ENCODE measurements at places on chromosomes 7 and 10.

DNA sequence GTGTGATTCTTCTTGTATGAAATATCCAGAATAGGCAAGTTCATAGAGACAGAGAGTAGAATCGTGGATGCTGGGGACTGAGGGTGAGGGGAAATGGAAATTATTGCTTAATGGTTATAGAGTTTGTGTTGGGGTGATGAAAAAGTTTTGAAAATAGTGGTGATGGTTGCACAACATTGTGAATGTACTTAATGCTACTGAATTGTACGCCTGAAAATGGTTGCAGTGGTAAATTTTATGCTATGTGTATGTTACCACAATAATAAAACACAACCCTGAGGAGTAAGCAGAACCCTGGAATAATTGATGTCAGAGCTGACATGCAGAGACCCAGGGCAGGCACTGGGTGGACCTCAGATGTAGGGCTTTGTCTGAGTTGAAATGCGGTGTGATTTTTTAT, 57.6 kb downstream of the TACR2 start:
- no peak for DNase-seq

- peak; percentile 76 for DNase-seq
Measured at GRCh38 chr10:55628260-55628701, 732.8 kb downstream of the ZWINT start.

- DNase-seq, result no peak
Measured at GRCh38 chr7:25303281-25304181, 75.2 kb upstream of the NPVF start.

GRCh38 chr10:110790913-110791506, 80.7 kb upstream of the PDCD4 start:
- DNase-seq, result no peak

DNA sequence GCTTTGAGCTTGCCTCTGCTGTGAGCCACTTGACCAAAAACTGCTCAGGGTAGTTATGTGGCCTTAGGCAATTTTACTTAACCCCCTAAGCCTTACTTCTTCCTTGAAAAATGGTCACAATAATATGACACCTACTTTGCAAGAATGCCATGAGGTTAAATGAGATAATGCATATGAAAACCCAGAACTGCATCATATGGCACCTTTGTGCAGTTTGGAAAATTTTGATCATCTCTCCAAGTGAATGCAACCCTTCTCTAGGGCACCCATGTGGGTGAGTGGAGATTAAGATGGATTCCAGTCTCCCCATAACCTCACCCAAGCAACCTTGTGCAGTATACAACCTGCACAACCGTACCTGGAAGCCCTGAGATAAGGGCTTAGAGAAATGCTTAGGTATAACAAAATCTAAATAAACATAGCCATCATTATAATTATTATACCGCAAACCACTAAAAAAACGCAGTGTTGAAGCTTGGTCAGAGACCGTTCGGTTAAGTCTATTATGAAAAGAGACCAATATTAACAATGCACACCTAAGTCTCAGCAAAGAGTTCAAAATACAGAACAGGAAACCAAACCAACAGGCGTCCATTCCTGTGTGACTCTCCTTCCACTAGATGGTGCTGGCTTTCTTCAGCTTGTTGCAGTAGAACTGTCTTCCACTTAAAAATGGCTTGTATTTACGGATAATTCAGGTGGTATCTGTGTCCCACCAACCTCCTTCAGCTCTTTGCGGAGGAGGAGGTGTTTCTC, 21.0 kb upstream of the ASB15 start:
- DNase-seq, result peak; percentile 85

GRCh38 chr10:98487649-98488048, 40.9 kb upstream of the HPS1 start:
- peak; percentile 20 for DNase-seq

All from DMS53 (cell line).